NCI-H2081 treated with DMSO at 0.1 percent for 48 hours (cell line): ENCODE measurements at places on chromosomes 1 and 21.

- DNase-seq: no peak
Observed at GRCh38 chr1:115412286-115412685, 74.2 kb upstream of the NGF start.

- no peak for DNase-seq
Observed at GRCh38 chr1:4275083-4275482, 375.0 kb upstream of the C1orf174 start.

GRCh38 chr1:220796530-220796929 lies 9.8 kb downstream of the MTARC1 start:
- DNase-seq: no peak

DNA sequence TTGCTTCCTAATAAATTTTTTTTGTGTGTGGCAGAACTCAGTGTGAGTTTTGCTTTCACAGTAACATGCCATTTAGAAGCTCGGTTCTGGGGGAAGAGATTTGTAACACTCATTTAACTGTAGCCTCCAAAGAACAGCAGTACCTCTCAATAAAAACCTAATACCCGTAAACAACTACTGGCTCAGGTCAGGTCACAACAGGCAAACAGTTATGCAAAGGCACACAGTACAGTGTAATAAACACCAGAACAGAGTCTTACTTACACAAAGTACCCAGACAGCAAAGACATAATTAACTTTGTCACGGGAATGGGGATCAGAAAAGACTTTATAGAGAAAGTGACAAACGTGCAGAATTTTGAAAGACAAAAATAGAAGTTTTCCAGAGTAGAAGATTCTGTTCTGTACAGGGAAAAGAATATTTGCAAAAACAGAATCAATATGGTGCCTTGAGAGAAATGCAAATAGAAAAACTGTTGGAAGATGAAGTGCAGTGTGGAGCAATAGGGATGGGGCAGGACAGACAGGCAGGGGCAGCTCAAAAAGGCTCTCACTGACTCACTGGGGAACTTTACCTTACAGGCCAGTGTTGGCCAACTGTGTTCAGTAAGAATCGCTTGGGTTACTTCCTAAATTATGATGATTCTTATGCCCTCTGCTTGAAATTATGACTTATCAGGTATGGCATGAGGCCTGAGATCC lies 38.8 kb downstream of the EGLN1 start:
- DNase-seq: no peak

DNA sequence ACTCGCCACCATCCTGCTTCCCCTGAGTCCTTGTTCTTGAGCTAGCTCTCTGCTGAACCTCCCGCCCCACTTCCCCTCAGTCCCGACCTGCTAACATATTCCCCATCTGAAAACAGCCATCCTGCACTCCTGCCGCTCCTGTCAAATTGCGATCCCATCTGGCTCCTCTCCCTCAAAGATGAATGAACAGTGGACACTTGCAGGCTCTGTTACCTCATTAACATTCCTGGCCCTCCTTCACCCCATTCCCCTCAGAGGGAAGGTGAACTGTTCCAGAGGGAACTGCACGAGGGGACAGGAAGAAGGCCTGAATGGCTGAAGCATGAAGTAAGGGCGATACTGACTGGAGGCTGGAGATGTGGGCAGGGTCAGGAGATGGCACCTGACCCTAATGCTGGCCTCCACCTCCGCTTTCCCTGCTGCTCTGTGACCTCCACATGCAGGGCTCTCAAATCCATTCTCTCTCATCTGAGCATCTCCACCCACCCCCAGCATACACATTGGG lies 7.4 kb upstream of the CELSR2 start:
- no peak for DNase-seq

GRCh38 chr1:118210723-118211110 lies 25.7 kb upstream of the SPAG17 start:
- no peak for DNase-seq

GRCh38 chr1:171742577-171742922 lies 685 bp upstream of the VAMP4 start:
- DNase-seq: no peak

GRCh38 chr1:7770669-7770996 lies 463 bp upstream of the VAMP3 start:
- no peak for DNase-seq

- DNase-seq: peak; percentile 96
Observed at GRCh38 chr1:184622136-184622823, 132.4 kb downstream of the EDEM3 start.

DNA sequence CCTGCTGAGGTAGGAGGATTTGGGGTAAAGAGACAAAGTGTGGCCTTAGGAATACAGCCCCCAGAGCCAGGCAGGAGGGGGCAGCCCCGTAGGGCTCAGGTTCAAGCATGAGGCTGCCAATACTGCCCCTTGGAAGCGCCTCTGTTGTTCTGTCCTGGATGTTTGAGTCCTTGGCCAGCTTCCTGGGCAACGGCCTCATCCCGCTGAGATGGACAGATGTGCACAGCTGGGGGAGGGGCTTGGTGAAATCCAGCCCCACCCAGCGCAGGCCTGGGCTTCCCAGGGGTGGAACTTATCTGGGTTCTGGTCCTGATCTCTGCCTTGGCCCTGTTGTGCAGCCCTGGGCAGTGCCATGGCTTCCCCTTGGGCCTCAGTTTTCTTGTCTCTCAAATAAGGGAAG lies 34.8 kb upstream of the MAN1C1 start:
- no peak for DNase-seq

DNA sequence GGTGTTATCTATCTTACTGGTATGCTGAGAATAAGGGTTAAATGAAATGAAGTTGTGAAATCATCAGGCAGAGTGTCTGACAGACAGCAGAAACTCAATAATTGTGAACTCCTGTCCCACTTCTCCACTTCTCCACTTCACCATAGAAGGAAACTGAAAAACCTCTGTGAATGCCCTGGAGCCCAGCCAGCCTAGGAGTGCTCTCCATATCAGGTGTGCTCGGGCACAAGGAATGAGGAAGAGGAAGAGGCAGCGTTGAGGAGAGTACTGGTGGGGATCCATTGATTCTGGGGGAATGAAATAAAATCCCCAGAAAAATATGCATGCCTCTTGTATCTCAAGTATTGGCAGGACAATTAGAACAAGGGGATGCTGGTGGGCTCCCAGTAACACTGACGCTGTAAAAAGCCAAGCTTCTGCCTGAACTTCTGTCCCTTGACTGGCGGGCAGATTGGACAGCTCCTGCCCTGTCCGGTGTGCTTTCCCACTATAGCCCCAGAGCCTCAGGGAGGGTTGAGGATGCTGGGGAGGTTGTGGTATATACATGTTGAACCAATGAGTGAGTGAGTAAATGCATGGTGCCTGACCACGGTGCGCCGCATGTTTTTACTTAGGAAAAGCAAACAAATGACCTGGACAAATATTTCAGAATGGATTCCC lies 47.7 kb downstream of the NMNAT2 start:
- DNase-seq: no peak

DNA sequence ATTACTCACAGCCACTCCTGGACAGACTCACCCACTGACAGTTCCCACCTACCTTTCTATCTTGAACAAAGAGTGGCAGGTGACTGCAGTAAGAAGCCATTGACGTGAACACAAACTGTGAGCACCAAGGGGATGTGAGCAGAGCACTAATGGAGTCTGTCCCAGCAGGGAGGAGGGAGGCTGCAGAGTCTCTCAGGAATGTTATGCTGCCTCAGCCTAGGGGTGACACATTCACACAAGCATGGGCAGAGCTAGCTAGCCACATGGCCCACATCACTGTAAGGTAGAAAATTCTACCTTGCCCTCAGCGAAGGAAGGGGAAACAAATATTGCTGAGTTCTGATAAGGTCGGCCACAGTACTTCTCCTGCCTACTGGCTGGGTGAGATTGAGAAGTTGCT lies 56.8 kb upstream of the PTGFRN start:
- no peak for DNase-seq

DNA sequence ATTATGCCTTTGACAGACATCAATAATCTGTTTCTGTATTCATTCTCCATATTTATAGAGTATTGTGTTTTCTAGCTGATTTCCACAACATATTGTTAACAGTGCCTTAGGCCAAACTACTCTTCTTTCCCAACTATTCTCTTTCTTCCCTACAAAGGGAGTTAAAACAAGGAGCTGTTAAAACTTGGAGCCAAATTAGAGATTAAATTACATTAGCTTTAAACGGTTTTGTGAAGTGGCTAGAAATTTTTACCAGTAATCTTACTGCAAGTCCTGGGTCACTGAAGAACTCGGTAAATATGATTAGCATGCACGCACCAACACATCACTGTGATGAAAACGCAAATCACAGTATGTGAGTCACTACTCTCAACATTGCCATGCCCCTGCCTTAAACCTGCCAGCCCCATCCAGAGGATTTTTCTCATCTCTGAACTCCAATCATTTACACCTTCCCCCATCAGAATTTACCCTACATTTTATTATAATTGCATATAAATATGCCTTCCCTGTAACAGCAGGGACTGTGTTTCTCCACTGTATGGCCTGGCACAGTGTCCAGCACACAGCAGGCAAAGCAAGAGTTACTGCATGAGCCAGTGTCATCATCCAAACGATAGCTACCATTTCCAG lies 1.5 kb upstream of the PRDX6 start:
- DNase-seq: no peak

- DNase-seq: no peak
Observed at GRCh38 chr1:59418363-59419144, 121.7 kb downstream of the FGGY start.

- DNase-seq: no peak
Observed at GRCh38 chr1:180560200-180560867, 1.6 kb downstream of the OVAAL start.

- no peak for DNase-seq
Observed at GRCh38 chr1:228006034-228006785, 588 bp upstream of the WNT3A start.

GRCh38 chr1:179706339-179706941 lies 36.7 kb upstream of the FAM163A start:
- DNase-seq: peak; percentile 16

DNA sequence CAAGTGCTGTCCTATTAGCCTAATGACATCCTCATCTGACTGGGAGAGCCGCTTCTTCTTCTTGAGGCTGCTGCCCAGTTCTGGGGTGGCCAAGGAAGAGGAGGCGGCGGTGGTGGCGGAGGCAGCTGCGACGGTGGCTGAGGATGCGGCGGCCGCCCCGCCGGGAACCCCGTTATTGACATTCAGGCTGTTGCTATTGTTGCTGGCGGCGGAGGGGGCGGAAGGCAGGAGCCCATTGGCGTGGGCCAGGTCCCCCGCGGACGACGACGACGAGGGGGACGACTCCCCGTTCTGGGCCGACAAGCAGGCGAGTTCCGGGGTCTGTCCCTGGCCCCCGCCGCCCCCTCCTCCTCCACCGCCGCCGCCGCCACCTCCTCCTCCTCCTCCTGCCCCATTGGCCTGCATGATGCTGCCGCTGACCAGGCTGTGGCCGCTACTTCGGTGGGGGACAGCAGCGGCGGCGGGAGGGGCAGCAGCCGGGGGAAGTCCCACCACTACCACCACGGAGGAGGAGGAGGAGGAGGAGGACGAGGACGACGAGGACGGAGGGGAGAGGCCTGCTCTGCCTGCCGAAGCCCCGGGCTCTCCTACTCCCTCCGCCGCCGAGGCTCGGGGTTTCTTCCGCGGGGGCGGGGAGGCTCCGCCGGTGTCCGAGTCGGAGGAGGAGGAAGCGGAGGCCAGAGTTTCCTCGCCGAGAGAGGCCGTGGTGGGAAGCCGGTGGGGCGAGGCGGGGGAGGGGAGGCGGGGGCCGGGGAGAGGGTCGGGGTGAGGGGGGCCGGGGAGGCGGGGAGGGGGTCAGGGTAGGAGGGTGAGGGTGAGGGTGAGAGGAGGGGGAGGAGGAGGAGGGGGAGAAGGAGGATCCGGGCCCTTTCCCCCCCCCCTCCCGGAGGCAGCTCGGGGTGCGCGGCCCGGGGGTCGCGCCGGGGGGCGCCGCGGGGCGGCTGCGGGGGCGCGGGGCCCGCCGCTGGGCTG lies 610 bp downstream of the WDR26 start:
- DNase-seq: no peak

DNA sequence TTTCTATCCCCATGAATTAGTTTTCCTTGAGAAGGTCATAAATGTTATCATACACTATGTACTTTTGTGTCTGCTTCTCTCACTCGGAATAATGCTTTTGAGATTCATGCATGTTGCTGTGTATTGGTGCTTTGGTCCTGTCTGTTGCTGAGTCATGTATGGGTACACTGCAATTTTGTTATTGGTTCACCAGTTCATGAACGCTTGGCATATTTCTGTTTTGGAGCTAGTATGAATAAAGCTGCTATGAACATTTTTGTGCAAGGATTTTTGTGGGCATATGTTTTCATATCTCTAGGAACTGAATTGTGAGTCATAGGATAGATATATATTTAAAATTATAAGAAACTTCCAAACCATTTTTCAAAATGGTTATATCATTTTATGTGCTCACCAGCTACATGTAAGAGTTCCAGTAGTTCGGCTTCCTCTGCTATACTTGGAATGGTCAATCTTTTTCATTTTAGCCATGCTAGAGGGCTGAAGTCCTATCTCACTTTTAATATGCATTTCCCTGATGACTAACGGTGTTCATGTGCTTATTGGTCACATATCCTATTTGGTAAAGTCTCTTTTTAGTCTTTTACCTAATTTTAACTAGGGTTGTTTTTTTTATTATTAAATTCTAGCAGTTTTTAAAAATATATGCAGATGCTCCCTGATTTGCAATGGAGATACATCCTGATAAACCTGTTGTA lies 38.2 kb downstream of the ETS2 start:
- DNase-seq: no peak

- no peak for DNase-seq
Observed at GRCh38 chr1:48048064-48048463, 50.9 kb upstream of the TRABD2B start.

DNA sequence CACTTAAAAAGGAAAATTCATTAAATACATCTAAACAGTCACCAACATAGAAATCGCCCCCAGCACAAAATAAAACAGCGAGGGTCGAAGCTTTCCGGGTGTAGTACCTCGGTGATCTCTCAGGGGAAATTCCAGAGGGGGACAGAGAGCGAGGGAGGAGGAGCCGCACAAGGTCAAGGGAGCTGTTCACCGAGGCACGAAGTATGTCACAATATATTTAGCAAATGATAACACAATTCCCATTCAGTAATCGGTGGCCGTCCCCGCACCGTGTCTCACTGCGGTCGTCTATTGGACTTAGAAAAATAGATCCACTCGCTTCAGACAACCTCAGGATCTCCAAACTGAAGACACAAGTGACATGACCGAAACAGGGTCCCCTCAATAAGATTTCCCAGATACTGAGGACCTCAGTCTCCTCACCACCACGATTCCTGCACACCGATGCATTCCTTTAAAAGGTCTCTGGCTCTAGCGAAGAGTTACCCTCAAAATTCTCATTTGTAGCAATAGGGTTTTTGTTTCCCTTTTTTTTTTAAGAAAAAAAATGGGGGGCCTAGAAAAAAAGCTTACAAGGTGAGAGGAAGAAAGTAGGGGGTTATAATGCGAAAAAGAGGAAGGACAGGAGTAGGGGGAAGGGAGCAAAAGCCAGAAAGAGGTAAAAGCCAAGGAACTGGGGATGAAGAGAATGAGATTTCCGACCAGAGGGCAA lies 1.1 kb downstream of the LPGAT1 start:
- DNase-seq: no peak

- no peak for DNase-seq
Observed at GRCh38 chr21:39066829-39067780, 116.1 kb downstream of the PSMG1 start.
